Activated T-cell treated with anti-CD3 and anti-CD28 coated beads, Interleukin-2, amount 50 U/mL, for 4 hours (primary cell): ENCODE measurements at places on chromosomes 2 and 18. TPM values are rescaled to one million over a fixed set of nuclear protein-coding genes. Genes with fewer than 3 reads are reported as not detected.

Gene MSTN
- not detected for total RNA-seq

DNA sequence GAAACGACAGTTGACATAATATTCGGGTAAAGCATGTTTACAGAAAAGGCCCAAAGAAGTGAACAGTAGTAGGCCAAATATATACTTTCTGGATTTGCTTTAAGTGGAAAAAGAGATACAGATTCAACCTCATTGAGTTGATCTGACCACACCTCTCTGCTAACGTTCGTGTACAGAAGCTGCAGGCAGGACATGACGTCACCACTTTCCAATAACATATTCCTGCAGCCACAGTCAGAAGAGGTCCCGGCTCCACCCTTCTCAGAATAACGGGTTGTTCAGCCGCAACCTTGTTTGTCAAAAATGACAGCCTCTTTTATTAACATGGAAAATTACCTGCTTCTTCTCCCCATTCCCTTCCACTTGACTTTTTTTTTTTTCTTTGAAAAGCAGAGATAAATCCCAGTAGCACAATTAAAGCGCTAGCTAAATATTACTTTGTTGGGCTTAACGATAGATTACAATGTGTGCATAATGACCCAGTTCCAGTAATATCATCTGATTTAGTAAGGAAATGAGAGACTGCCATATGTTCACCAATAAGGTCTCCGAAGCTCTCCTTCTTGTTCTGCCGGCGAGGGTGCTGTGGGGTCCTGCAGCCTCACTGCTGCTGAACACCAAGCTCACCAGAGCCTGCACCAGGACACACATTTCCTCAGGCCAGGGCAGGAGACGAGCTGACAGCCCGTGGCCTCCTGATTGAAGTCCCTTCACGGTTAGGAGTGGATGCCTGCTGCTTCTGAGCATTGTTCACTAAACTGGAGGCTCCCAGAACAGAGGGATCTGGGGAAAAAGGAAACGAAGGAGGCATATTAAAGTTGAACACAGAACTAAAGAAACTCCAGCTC lies 451.0 kb upstream of the SALL3 start:
- no peak for DNase-seq

DNA sequence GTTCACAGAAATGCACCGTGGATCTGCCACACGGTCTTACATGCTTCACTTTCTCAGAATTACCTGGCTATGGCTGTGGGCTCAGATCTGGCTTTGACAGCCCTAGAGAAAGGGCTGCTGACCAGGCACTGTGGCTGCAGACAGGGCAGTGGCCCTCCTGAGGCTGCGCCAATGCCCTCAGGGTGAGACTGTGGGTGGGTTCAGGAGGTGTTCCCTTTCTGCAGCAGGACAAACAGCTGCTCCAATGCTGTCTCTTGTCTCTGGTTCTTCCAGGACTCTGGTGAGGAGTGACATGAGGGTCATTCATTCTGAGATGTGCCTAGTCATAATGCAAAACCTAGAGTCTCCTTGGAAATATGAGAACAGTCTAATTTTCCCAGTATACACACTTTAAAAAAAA lies 90.5 kb upstream of the SMIM21 start:
- no peak for DNase-seq

DNA sequence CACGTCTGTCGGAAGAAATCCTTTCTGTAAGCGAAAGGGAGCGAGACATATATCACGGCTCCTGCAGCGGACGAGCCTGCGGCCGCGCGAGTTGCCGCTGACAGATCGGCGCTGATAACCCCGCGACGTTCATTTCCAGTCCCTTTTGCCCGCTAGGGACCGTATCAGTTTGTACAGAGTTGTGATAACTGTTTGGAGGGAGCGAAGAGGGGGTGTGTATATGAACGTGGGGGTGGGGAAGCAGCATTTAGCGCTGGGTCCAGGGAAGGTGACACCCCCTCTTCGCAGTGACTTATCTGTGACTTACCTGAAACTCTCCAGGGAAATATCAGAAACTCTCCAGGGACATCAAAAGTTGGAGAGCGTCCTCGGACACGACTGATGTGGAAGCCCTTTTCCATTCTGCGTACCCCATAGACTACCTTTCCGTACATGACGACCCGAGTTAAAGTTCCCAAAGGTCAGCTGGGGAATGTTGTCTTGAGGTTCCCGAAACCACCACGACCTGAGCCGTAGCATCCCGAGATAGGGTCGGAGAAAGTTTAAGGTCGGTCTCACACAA lies 948 bp upstream of the GATA6 start:
- no peak for DNase-seq

DNA sequence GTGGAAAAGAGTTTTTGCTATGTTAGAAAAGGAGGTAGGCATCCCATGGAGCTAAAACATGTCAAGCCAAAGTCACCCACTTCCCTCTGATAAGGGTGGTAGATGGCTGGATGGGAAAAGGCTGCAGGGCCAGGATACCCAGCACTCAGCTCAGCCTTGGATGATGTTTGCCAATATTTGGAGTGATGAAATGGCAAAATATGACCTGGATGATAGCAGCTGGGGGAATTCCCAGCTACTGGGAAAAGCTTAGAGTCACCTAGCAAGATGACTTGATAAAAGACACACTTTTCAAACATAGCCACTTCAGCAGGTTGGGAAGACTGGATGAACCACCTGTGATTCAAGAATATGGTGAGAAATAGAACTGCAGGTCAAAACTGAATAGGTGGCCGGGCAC lies 10.1 kb downstream of the RFX8 start:
- DNase-seq = no peak

- no peak for DNase-seq
Measured at GRCh38 chr2:235204948-235205347, 253.1 kb downstream of the SH3BP4 start.

Gene CRYBA2
- not detected for total RNA-seq

GRCh38 chr2:28583899-28584553 lies 88.2 kb downstream of the PLB1 start:
- DNase-seq = peak; percentile 66

DNA sequence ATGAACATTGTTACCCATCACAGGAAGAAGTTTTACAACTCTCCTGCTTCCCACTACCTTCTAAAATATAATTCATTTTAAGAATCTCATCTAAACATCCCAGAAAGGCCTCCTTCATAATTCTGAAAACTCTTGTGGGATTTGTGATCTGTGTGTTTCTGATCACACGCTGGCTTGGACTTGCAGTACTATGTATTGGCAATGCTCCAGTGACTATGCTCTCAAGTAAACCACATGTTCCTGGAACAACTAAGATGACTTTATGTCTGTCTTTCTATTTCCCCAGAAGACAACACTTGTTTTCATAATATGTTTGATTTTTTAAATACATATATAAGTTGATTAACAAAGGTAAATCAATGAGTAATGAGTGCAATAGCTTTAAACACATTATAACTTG lies 376.6 kb upstream of the NETO1 start:
- no peak for DNase-seq

DNA sequence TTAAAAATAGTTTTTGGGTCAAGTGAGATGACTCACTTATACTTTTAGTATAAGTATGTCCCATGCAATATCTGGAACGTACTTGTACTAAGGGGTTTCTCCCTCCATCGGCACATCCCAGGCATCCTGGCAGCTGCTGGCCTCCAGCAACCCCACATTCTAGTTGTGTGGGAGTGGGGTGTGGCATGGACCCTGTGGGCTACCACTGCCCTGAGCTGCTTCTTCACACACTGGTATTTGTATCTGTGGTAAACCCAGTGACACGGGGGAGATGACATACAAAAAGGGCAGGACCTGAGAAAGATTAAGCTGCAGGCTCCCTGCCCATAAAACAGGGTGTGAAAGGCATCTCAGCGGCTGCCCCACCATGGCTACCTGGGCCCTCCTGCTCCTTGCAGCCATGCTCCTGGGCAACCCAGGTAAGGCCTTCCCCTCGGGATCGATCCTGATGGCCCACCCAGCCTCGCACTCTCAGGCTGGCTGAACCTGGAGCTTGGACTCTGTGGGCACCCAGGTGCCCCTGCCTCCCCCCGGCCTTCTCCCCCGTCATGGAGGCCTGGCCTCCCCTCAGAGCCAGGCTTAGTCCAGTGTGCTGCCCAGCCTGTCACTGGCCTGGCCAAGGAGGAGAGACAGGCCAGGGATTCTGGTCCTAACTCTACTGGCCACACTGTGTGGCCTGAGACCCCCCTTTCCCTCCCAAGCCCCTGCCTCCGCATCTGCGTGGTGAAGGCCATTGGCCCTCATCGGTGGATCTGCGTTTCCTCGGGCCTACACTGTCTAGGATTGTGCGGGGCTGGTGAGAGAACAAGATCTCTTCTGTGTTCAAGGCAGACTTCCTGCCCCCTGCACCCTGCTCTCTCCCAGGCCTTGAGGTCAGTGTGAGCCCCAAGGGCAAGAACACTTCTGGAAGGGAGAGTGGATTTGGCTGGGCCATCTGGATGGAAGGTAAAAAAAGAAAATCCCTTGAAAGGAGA lies at the start of gene GNLY:
TSS of gene GNLY (plus strand) at position 307 of the 974 bp plus-strand sequence. CDS start at position 368, 61 bp downstream.
- DNase-seq = no peak

DNA sequence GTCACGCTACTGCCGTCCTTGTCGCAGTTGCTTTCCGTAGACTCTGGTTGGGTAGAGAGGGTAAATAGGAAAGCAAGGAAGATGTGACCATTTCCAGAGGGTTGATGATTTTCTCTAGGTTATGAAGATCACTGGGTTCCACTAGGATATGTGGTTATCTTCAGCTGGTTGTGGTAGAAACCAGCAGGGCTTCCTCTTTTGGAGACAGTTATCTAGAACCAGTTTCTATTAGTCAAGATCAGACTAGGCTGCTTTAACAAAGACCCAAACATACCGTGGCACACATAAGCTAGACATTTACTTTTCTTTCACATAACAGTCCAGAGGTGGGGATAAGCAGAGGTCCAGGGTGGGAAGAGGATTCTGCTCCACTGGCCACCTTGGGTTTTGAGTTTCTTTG lies 59.6 kb downstream of the FASTKD2 start:
- DNase-seq = no peak

GRCh38 chr2:96110621-96111256 lies 5.6 kb downstream of the ADRA2B start:
- DNase-seq = no peak

GRCh38 chr2:11903085-11903606 lies 156.7 kb downstream of the LPIN1 start:
- DNase-seq = no peak

- no peak for DNase-seq
Measured at GRCh38 chr2:158729873-158730620, 65.1 kb upstream of the DAPL1 start.

DNA sequence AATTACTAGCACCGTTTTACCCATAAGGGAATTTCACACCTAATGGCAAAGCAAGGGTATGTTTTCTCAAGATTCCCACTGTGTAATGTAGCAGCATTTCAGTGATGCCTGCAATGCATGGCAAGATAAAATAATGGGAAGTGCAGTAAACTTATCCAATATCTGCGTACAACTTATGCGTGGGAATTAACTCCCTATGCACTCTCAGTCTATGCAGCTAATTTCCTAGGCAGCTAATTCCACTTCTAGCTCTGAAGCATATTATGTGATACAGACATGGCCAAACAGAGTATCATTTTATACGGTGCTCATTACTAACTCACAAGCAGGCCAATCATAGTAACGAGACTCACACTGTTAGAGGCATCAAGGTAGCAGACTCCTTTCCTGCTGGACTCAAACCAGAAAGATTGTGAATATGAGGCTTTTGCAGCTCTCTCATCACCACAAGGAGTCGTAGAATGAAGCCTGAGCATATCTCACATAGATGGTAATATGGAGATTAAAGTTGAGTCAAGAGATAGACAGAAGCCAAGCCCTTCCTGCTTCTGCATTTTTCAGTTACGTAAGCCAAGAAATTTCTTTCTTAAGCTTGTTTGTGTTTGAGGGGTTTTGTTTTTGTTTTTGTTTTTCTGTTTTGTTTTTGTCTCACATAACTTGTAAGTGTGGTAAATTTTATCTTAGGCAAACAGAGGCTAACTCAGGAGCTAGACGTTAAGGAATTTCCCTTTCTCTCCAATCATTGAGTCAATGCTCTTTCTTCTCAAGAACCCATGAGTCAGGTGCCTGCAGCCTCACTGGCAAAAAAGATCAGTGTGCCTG lies 34.8 kb upstream of the ITGAV start:
- no peak for DNase-seq

Gene STARD7
- 241 TPM for total RNA-seq

- DNase-seq = no peak
Measured at GRCh38 chr2:159807183-159808031, 9.4 kb upstream of the CD302 start.

DNA sequence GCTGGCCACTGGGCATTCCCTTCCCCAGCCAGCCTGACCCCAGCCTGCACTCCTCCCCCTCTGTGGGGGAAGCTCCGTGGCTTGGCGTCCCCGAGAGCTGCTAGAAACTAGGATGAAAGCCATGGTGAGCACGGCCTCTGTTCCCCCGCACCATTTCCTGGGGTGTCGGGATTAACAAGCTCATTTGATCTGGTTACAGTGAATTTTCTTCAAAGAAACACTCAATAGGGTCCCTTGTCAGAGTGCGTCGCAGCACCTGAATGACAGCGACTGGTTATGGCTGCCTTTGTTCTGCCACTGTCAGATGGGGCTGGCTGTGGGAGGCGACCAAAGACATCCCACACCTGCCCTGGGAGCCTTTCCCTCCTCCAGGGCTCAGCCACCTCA lies 7.7 kb upstream of the ALPI start:
- DNase-seq = no peak

- DNase-seq = no peak
Measured at GRCh38 chr2:159209341-159210306, 76.9 kb downstream of the WDSUB1 start.

Gene PROKR1
- not detected for total RNA-seq

Gene UGT1A7
- total RNA-seq = 0.10 TPM

- DNase-seq = no peak
Measured at GRCh38 chr2:118803012-118803411, 44.4 kb downstream of the EN1 start.

Gene RFTN2
- total RNA-seq = not detected

DNA sequence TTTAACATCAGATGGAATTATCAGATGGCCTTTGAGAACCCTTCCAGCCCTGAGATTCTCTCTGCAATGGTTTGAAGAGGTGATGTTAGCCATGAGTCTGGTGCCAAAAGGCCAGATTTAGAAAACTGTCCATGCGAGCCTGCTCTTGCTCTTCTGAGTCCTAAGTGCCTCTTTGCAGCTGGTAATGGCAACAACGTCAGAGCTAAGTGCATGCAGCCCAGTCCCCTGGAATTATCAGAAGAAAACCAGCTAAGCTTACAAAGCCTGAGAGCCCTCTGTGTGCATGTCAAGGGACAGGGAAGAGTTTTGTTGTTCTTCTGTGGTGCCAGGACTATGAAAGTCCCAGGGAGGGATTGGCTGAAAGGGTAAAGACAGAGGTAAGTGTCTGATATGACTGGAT lies 89.8 kb downstream of the LOXHD1 start:
- DNase-seq = no peak

DNA sequence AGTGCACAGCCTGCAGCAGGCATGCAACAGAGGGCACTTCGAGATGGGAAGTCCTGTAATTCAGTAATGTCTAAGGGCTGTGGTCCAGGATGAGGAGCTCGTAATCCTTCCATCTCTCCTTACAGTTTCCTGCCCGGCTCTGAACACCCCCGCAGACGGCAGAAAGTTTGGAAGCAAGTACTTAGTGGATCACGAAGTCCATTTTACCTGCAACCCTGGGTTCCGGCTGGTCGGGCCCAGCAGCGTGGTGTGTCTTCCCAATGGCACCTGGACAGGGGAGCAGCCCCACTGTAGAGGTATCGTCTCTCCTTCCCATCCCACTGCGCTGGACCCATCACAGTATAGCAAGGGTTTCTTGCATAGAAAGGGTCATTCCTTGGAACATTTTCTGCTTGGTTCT lies 26.7 kb downstream of the FBLN7 start:
- DNase-seq = no peak

Gene PLEK
- 2.6 TPM for total RNA-seq
